ENCODE measurements at places on chromosomes 6 and 20. TPM values are rescaled to one million over a fixed set of nuclear protein-coding genes. Genes with fewer than 3 reads are reported as not detected.

DNA sequence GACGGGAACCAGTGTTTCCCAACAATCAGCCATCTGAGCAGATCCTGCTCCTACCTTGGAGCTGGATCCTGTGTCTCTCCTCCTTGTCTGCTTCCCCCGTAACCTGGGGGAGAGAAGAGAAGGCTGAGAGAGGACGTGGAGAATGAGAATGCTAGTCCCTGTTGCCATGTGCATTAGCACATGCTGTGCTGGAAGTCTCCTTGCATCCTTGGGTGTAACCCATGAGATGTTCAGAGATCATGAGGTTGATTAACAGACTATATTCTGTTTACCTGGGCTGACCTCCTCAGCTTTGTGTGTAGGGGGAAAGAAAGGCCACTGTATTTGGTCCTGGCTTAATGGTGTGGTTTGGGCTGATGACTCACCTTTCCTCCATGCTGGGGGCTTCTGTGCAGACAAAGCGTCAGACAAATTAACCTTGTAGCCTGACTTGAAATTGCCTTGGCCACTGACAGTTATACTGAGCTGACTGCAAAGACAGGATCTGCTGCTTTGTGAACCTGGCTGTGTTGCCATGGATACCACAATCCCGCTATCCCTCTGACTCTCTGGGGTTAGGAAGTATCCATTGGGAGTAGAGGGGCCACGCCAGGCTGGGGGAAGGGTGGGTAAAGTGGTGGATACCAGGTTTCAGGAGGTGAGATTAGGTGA is 243.7 kb upstream of the CHD6 start:
- DNase-seq, result no peak

DNA sequence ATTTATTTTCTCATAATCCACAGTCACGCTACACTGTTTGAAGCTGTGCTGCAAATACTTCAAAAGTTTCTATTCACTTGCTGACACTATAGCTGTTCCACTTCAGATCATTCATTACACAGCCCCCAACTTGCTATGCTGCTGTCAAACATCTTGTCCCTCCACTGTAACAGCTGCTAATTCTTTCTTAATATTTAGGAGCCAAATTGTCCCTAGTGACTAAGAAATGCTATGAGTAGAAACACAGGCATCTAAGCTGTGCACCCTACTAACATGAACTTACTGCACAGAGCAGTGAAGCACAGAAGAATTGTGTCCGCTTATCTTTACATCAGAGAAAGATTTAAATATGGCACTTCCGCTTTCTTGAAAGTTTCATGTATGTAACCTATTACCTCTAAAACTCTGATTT is 91.3 kb downstream of the PDE10A start:
- DNase-seq, result no peak

DNA sequence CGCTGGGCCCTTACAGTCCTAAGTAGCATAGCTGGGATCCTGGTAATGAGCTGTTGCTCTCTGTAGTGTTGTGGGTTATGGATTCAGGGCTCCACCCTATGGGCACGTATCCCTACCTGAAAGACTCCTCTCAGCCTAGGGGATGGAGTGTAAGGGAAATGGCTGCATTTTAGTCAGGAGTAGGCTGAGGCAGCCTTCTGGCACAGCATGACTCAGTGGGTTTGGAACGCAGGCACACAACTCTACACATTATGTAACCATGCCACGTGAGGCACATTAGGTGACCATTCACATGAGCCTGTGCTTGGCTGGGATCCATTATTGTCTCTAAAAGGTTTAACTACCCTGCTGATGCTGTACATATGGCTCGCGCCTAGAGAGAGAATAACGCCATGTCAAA is 27.8 kb downstream of the HDDC2 start:
- no peak for DNase-seq

DNA sequence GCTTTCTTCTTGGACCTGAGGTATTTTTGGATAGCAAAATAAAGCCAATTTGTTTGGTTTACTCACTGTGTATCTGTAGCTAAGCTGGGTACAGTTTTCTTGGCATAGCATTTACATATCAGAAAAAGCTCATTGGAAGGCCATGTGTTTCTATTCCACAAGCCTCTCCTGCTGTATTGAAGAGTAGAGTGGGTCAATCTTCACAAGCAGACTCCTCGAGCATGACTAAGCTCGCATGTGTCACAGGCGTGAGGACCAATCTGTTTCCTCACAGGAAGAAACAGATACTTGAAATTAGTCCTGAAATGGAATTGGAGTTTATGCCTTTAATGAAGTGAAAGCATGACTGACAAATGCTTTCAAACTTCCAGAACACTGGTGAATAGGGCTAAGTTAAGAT is 1279.0 kb upstream of the MAP3K7 start:
- no peak for DNase-seq

DNA sequence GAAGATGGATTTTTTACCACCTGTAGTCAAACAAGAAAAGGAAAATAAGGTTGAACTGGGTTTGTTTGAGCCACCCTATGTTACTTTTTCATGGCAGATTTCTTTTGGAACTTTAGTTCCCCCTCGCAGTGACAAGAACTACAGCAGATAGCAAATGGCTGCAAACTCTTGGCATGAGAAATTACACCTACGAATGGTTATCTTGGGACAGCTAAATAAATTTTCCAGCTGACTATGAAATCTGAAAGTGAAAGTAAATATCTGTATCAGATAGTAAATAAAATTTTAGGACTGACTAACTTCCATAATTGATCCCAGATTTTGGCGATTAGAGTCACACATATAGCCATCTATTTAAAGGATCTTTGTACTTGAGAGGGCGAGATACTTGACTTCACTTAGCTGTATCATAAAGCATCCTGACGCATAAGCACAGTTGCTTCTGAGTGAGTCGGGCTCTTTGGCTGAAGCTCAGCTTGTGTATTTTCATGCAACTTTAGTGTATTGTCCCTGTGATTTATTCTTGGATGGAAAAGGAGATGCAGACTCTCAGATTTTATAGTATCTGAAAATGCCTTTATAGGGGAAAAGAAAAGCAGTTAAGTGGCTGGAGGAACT is 125.3 kb upstream of the B3GAT2 start:
- peak; percentile 19 for DNase-seq

- no peak for DNase-seq
Observed at GRCh38 chr6:3522561-3523260, 65.9 kb upstream of the SLC22A23 start.

DNA sequence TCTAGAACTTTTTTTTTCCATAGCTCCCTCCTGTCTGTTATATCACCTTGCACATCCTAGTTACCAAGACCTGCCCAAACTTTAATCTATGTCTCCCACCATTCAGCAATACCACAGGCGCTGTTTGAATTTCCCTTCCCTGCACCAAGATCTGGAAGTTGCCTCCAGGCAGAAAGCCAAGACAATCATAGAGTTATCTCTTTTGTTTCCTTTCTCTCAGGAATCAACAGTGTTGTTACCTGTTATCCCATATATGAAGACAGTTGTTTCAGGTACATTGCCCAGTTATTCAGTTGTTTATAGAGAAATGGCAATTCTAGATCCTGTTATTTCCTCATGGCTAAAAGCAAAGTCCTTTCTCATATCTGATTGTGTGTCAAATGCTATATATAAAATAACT is 63.2 kb downstream of the PDSS2 start:
- no peak for DNase-seq

The SOBP gene
- polyA plus RNA-seq, result 15.3 TPM

The DEFB119 gene
- polyA plus RNA-seq, result not detected

The RAD21L1 gene
- not detected for polyA plus RNA-seq

The MUCL3 gene
- 0.13 TPM for polyA plus RNA-seq

The STK38 gene
- polyA plus RNA-seq, result 48.5 TPM
